ENCODE measurements at places on chromosomes 6 and 20.
A peak's percentile ranks its signal among the peaks of the same experiment; 100 is the strongest.

DNA sequence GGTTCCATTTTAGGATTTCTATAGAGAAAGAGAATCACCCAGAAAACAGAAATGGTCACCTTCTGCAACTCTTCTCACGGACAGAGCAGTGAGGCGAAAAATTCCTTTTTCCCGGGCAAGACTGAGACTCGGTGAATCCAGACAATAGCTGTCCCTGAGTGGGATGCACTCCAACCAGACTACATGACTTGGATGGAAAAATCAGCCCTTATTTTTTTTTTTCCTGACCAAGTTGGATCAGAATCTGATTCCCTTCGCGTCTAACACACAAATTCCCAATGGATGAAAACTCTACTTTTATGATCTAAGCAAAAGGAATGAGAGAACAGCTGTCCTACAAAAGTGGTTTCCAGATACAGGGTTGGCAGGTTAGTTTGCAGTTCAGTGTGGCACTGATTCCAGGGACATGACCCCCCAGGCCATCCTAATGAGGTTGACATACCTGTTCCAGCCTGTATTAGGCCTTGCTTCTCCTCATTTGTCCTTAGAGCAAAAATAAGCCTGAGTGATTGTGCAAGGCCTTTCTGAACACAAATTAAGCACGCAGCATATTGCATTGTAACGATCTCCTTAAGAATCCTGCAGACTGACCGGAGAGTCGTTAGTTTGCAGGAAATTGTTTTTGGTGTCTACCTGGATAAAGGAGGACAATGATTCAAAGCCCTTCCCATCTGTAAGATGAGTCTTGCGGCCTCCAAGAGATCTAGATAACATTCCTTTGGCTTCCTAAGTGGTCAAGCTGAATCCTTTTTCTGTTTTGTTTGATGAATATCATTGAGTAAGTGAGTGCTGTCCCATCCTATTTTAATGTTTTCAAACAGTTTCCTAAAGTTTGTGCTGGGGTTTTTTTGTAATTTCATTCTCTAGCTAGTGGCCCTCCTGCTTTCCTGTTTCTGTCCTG is 1.5 kb upstream of the NEDD9 start:
- no peak for ATAC-seq

DNA sequence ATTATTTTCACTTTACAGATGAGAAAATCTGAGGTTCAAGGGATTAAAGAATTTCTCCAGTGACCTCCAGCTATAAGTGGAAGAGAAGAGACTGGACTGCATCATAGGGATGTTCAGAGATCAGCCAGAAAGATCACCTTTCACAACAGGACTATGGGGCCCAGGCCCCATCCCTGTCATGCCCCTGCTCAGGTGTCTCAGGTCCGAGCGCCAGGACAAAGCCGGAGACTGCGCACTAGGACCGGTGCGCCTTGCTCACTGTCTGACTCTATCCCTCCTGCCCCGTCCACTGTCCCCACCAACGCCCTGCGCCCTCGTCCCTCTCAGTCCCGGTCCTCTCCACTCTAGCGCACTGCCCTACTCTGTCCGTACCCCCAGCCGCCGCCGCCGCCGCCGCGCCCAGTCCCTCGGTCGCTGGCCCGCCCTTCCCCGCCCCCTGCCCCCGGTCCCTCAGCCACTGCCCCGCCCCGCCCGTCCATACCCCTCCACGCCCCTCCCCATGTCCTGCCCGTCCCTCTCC is 521 bp upstream of the RAD21L1 start:
- peak; percentile 87 for ATAC-seq

DNA sequence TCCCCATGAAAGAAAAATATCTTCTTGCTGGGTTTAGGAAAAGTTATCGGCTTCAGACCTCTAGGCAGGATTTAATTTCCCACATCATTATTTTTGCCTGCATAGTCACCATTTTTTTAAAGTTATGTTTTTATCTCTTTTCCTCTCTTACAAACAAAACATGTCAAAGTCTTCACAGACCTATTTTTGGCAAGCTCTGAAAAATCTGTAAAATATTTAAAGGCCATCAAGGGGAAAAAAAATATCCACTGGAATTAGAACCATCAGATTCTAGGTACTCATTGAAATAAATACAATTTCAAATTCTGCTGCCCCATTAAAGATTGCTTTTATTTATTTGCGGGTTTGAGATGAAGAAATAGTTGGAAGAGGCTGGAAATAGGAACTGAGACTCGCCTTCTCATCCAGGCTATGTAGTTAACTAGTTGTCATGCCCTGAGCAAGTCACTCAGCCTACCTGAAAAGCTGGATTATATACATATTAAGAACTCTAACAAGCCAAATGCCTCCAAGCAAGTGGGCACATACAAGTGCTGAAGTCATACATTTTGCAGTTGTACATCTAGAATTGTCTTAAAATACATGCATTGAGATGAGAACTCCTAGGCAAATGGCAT is 101.7 kb upstream of the SASH1 start:
- ATAC-seq, result no peak

DNA sequence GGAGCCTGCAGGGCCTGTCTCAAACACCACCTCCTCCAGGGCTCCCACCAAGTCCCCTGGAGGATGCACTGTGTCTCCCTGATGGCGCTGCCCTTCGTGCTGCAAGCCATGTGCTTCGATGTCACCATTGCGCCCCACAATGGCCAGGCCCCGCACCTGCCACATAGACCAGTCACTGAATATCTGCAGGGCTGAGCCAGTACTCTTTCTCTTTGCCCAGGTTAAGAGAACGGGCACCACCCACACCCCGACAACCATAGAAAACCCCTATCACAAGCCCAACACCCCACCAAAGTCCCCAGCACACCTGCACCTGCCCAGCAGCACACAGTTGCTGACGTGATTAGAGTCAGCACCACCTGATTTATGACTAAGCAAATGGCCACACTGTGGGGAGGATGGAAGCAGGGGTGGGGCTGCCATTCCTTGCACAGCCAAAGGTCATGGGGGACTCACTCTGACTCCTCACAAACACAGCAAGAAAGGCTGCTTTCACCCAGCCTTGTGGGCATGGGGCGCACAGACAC is 104.3 kb downstream of the SLC23A2 start:
- no peak for ATAC-seq

DNA sequence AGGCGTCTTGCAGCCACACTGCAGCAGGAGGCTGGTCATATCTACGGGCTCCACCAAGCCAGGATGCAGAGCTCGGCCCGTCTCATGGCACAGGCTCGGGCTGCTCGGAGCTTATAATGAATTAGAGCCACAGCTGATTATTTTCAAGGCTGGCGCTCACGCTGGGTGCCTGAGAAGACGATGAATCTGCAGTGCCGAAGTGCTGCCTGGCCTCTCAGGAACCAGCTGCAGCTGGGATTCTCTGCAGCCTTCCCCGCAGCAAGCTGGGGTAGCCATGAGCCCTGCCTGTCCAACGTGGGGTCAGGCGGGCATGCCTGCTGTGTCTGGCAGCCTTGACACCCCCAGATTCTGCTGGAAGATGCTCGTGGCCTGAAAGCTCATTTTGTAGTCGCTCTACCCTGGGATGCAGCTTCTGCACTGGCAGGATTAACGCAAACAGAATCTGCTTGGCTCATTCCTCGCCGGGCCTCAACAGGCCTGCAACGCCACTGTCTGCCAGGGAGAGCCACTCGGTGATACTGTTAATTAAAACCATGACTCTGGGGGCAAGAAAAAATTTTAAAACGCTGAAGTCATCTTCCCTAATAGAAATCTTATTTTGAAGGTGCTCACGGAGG is 104.3 kb downstream of the CDH26 start:
- no peak for ATAC-seq

DNA sequence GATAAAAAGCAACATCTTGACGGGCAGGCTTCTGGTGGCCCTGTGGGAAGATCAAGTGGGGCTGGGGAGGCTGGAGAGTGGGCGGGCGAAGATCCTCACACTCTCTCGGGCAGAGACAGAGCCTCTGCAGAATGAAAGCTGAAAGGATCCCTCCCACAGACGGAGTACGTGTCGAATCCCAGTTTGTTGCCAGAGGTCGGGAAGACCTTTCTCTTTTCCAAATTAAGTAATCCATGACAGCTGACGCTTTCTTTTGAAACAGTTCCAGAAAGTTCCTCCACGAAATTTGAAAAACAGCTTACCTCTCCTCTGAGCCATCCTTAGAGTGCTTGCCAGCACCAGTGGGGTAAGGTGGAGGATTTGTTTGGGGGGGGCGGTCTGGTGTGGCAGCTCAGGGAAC is 155.6 kb upstream of the SMLR1 start:
- ATAC-seq, result no peak

- ATAC-seq, result no peak
Observed at GRCh38 chr6:39206250-39206721, 23.0 kb downstream of the KCNK5 start.

GRCh38 chr6:37705239-37706051 is 7.8 kb upstream of the MDGA1 start:
- peak; percentile 86 for ATAC-seq

- peak; percentile 0 for ATAC-seq
Observed at GRCh38 chr20:2752567-2753460, 47.6 kb downstream of the CPXM1 start.

DNA sequence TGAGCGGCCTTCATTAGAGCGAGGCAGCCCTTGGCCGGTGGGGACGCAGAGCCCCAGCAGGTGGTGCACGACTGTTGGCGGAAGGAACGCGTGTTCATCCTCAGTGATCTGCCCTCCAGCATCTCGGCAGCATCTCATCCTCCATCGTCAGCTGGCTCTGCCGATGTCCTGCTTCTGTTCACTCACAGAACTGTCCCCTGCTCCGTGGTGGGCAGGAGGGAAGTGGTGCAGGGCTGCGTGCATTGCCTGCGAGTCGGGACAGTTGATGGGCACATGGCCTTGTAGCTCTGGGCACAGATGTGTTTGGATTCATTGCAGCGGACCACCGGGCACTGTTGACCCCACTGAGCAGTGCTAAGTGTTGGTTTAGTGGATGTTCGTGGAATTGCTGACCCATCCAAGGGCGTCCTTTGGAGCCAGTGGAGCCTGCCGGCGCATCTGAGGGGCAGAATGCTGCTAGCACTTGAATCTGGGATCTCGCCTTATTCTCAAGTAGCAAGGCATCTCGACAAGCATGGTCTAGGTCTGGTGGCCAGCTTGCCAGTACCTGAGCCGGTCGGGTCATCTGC is 6.7 kb upstream of the SLC17A9 start:
- no peak for ATAC-seq

GRCh38 chr6:2916158-2916925 is 13.2 kb upstream of the SERPINB9 start:
- ATAC-seq, result no peak

- no peak for ATAC-seq
Observed at GRCh38 chr6:106490974-106491373, 130.5 kb downstream of the CRYBG1 start.

- ATAC-seq, result no peak
Observed at GRCh38 chr6:63389191-63389844, 69.5 kb upstream of the LGSN start.

DNA sequence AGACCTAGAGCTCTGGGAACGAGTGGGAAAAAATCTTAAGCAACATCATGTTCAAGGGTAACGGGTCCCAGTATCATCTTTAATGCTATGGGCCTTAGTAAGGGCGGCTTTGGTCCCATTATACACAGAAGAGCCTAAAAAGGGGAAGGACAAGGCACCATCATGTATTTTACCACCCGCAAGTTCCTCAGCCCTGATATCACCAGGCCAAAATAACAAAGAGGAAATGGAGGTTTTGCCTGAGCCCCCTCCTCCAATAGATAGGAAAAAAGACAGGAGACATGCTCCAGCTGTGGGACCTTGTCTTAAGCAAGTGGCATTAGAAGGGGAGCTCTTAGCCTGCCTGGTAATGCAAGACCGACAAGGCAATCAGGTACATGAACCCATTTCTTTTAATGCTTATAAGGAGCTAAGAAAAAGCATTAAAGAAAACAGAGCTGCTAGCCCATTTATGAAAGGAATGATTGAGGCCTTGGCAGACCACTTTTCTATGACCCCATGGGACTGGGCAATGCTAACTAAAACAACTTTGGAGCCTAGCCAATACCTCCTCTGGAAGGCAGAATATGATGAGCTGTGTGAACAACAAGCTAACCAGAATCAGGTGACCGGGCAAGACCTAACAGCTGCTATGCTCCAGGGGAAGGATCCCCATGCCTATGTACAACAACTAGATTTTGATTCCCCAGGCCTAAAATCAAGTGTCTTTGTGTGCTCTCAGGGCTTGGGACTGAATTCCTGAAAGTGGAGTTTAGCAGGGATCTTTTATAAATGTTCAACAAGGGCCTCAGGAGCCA is 23.2 kb downstream of the HLA-DPA1 start:
- no peak for ATAC-seq

- ATAC-seq, result no peak
Observed at GRCh38 chr6:132490478-132491204, 22.3 kb downstream of the STX7 start.
